ENCODE measurements at places on chromosomes 5 and 9.
A peak's percentile ranks its signal among the peaks of the same experiment; 100 is the strongest.

DNA sequence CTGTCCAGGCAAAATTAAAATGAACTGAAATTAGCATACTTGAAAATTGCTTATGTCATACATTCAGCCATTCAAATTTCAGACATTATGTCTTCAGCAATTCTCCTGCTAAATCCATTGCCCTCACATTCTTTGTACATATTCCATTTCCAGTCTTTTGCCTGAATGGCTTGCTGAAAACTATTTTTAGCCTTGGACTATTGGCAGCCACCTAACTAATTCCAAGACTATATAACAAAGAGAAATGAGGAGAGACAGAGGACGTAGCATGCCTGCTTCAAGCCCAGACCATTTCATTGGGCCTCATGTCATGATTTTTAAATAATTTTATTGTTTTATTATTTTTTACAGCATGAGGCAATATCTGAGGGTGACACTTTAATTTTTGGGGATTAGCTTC lies 100.3 kb downstream of the MRPS30 start:
- peak; percentile 82 for DNase-seq

DNA sequence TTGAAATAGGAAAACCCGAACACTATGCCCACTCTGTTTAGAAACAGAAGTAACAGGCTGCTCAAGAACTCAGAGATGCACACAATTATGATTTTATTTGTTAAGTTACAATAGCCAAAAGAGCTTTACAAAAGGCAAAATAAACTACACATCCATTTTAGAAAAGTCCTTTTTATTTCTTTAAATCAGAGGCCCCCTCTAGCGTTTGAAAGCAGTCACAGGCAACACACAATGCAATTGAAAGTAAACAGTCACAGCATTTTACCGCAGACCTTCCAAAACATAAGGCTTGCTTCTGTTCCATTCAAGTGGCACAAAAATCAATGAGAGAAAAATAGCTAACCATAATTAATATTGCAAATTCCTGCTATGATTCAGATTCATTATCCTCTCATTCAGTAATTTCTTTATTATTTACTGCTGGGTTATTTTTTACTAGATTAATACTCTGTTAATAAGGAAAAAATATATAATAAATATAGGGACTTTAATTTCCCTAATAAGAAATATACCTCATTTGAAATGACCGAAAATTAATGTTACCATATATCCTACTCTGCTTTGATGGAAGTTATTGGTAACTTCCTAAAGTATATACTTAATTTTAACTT lies 78.3 kb downstream of the CEP120 start:
- peak; percentile 71 for DNase-seq

GRCh38 chr9:76203373-76203772 lies 190.9 kb downstream of the RFK start:
- no peak for DNase-seq

DNA sequence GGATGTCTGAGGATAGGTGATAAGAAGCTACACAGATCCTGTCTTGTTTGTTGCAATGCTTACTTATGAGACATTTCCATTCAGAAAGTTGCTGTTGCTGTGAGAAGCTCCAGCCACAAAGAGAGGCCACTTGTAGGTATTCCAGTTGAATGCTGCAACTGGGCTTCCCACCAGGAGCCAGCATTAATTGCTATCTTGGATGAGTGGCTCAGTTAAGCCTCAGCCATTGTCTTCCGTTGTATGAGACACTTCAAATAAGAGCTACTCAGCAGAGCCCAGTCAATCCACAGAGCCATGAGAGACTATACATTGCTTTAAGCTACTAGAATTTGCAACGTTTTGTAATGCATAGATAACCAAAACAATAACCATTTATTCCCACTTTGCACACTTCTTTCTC lies 104.3 kb upstream of the ARRDC3 start:
- DNase-seq: no peak

DNA sequence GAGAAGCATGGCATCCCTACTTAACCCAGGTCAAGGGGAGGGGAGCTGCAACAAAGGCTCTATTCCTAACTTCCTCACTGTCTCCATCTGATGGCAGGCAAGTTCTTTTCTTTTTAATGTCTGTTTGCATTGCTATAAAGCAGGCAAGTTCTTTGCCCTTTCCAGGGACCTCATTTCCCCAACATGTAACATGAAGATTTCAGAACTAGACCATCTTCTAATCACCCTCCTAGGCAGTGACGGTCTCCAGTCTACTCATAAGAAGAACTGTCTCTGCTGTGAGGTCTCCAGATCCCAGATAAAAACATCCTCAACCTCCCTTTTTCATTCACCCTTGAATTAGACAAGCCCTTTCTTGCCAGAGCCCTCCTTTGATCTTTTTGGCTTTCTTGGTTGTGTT lies 42.1 kb downstream of the PPP1R2B start:
- no peak for DNase-seq

DNA sequence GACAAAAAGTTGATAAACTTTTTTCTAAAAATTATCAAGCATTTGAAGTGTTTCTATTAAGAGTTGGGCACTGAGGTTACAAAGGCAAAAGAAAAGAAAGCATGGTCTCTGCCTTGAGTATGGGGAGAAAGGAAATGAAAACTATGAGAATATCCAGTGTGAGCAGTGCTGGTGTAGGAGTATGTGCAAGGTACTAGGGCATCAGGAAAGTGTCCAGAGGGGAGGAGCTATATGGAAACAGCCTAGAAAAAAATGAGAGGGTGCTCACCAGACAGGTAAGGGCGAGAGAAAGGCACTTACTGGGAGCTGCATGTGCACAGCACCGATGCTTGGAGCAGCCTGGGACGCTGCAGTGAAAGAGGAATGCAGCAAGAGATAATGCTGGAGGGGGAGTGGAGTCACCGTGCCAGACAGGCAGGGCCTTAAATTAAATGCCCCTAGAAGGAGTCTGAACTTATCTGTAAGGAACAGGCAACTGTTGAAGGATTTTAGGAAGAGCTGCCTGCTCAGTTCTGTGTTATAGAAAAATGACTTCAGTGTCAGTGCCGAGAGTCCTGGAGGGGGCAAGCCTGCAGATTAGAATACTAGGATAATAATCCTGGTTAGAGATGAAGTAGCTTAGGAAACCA lies 14.0 kb downstream of the MCC start:
- DNase-seq: no peak

GRCh38 chr5:42886635-42887034 lies 74.9 kb upstream of the SELENOP start:
- DNase-seq: peak; percentile 36

DNA sequence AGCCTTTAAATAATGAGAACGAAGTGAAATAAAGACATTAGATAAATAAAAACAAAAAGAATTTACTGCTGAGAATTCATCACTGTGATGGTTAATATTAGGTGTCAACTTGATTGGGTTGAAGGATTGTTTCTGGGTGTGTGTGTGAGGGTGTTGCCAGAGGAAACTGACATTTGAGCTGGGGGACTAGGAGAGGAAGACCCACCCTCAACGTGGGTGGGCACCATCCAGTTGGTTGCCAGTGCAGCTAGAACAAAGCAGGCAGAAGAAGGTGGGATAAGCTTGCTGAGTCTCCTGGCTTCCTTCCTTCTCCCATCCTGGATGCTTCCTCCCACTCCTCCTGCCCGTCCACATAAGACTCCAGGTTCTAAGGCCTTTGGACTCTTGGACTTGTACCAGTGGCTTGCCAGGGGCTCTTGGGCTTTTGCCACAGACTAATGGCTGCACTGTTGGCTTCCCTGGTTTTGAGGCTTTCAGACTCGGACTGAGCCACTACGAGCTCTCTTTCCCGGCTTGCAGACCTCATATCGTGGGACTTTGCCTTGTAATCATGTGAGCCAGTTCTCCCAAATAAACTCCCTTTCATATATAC lies 43.7 kb upstream of the ABL1 start:
- no peak for DNase-seq

- DNase-seq: no peak
These were observed 2344.7 kb upstream of the ACO1 start for GRCh38 chr9:30039712-30040111.

GRCh38 chr5:10469253-10470050 lies 27.8 kb downstream of the ROPN1L start:
- no peak for DNase-seq
